ENCODE measurements at places on chromosomes 11 and 22.

DNA sequence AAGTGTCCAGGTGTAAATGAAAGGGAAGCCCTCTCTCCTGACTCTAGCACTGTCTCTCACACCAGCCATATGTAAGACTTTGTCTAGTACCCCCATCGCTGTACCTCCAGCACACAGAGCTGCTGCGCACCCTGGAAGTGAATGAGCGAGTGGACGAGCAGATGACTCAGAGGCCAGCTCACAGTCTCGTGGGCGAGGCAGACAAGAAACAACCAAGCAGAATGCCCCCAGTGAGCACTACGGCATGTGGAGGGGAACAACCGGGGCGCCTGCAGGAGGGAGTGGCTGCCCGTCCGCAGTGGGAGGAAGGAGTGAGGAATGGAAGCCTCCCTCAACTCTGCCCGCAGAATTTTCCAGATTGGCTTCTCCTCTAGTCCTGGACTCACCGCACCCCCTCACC lies 46.4 kb downstream of the MCM5 start:
- DNase-seq = peak; percentile 84

DNA sequence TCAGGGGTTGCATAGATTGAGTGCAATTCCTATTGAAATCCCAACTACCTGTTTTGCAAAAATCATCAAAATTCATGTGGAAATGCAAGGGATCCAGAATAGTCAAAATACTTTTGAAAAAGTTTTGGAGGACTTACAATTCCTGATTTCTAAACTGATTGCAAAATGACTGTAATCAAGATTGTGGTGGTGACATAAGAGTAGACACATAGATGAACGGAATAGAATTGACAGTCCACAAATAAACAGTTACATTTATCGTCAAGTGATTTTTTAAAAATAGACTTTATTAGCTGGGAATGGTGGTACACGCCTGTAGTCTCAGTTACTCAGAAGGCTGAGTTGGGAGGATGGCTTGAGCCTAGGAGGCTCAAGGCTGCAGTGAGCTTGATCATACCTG lies 2.6 kb upstream of the SLC7A4 start:
- no peak for DNase-seq

- DNase-seq = peak; percentile 68
Measured at GRCh38 chr11:128361451-128362020, 225.8 kb downstream of the ETS1 start.

- DNase-seq = no peak
Measured at GRCh38 chr22:40432625-40433024, 62.2 kb downstream of the SGSM3 start.

DNA sequence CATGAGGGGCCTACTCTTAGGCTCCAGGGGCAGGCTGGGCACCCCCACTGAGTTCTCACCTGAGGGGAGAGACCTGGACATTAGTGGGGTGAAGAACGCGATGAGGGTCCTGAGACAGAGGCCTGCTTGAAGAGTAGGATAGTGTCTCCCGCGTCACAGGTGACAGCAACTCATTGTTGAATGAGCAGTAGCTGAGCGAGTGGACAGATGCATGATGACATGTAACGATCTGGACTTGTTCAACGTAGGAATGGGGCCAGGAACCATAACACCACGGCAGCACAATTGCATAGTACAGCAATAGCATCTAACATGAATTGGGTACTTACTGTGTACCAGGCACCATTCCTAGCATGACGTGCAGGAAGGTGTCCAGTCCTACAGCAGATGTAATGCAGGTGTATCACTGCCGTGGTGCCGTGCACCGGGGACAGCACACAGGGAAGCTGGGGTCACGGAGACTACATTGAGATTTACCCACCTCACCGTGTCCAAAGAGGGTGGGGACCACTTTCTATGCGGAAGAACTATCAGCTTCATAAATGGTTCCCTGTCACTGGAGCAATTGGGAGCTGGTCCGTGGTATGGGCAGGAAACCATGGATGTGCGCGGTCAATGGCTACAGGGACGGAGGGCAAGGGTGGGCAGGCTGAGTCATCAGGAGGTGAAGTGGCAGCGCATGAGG lies 1019.1 kb downstream of the TBC1D22A start:
- no peak for DNase-seq

All from A172 (cell line).